Progenitor cell of endocrine pancreas (in vitro differentiated cells): ENCODE measurements at places on chromosomes 5 and 9.

GRCh38 chr5:98428806-98429205, 344.7 kb upstream of the RGMB start:
- DNase-seq: no peak

DNA sequence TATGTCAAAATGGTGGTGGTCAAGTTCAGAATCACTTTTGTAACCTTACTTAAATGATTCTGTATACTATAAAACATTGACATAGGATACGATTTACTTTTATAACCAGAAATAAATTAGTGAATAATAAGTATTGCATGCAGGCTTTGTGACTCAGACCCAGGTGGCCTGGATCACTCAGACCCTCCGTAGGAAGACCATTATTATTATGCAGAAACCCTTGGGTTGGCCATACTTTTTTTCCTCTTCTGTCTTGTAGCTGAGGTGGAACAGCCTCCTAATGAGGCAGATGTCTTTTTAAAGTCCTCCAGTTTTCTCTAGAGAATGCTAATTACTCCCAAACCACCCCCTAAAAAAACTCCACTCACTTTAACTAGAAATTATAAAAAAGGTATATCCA, 121.9 kb downstream of the LPAR1 start:
- no peak for DNase-seq

GRCh38 chr5:177487975-177488374, 9.4 kb downstream of the PDLIM7 start:
- DNase-seq: no peak

DNA sequence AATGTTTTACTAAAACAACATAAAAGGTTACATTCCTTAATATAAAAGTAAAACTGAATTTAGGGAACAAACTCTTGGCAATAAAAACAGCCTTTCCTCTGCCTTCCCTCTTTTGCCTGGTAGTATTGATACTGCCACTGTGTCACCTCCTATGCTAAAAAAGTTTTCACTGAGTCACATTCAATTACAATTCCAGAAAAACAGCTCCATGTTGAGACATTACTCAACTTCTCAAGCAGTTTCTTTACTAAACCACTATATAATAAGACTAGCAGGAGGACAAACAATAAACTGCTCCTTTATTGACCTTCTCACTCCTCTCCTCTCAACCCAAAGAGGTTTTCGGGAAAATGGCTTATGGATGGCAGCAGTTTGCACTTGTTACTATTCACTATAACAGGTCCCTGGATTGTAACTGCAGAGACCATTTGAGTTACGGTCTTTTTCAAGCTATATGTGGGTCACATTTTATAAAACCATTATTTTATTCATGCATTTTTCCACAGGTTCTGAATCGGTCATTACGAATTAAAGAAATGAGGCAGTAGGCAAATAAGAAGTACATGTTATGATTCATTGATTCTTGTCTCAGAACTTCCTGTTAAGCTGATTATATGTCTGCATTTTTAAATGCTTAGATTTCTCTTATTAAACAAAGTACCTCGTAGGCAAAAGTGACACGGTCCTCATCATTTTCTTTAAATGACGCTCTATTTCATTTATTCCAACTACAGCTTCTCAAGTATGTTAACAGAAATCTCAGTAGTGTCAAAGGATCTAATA, 2.1 kb downstream of the ZDHHC21 start:
- DNase-seq: no peak

- no peak for DNase-seq
Measured at GRCh38 chr5:178388386-178389025, 155.9 kb upstream of the PHYKPL start.

DNA sequence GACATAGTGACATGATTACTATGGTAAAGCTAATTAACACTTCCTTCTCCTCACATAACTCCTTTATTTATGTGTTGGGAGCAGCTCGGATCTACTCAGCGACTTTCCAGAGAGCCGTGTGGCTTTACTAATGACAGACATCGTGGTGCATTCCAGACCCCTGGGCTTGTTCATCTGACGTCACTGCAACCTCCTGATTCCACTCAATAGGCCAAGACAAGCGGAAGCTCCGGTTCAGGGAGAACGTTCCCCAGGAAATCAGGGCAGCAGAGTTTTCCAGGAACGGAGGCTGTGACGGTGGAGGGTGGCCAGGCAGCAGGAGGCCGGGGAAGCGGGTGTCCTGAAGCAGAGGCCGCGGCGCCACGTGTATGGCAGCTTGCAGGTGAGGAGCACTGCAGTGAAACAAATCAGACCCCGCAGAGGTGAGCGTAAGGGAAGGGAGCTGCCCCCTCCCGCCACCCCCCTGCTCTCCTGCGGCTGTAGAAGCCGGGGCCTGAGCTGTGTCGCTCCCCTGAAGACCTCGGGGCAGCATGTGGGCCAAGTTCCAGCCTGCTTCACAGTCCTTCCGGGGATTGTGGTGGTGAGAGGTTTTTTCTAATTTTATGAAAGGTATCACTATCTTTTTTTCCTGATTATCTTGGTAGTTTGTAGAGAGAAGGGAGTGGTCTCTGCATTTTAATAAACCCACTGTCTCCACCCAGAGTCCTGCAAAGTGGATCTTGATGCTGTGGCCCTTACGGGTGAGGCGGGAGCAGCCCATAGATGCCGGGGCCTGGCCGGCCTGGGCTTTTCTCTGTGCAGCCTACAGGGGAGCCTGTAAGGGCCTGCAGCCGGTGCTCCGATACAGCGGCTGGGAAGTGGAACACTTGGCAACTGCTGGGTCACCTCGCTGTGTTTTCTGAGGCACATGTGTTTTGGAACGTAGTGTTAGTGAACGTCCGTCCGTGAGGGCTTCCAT, 220.4 kb upstream of the IRX4 start:
- DNase-seq: no peak

GRCh38 chr9:125701351-125701750, 5.7 kb downstream of the MAPKAP1 start:
- no peak for DNase-seq

DNA sequence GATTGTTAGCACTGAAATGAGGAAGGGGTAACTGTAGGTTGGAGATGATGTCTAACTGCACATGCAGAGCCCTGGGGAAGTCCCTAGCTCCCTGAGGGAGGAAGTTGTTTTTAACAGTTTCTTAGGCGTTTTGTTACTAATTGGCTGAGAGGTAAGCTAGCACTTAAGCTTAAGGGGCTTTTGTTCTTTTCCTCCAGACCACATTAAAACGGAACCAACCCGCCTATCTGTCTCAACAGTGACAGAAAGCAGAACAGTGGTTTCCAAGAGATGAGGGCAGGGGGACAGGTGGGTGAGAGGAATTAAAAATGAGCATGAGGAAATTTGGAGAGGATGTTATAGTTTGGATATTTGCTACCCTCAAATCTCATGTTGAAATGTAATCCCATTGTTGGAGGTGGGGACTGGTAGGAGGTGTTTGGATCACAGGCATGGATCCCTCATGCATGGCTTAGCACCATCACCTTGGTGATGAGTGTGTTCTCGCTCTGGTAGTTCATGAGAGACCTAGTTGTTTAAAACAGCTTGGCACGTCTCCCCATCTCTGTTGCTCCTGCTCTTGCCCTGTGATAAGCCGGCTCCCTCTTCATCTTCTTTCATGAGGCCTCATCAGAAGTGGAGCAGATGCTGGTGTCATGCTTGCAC, 38.9 kb downstream of the LYRM7 start:
- no peak for DNase-seq

DNA sequence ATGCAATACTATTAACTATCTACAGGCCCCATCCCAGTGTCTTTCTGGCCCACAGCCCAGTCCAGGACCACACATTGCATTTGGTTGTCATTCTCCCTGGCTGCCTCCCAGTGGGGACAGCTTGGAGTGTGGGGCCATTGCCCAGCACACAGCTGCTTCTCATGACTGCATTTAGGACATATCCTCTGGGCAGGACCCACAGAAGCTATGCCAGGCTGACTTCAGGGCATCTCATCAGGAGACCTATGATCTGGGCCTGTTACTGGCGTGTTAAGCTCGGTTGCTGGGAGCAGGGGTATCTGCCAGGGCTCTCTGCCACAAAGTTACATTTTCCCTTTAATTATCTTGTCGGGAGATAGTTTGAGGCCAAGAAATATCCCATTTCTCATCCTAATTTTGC, 32.1 kb upstream of the CLPTM1L start:
- no peak for DNase-seq

DNA sequence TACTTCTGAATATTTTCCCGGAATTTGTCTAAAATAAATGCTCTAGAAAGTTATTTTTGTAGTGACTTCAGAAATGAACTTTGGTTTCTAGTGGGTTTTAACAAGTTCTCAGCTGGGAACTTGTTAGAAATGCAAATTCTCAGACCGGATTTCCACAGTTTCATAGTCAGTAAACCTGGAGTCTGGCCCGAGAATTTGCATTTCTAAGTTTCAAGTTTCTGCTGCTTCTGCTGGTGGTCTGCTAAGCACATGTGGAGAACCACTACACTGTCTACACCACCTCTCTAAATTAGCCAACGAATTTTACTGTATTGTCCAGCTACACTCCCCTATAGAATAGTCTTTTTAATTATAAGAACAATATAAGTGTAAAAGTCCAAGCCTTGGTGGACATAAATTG, 208.0 kb downstream of the CHSY3 start:
- DNase-seq: no peak

GRCh38 chr9:22446950-22447617, 460 bp downstream of the DMRTA1 start:
- peak; percentile 73 for DNase-seq
